NCI-H1092 (cell line): ENCODE measurements at places on chromosomes 6 and 20.

GRCh38 chr6:87682310-87682709 is 19.7 kb downstream of the AKIRIN2 start:
- DNase-seq = no peak

- no peak for DNase-seq
These were observed 255.8 kb upstream of the RAB32 start for GRCh38 chr6:146287691-146288369.

DNA sequence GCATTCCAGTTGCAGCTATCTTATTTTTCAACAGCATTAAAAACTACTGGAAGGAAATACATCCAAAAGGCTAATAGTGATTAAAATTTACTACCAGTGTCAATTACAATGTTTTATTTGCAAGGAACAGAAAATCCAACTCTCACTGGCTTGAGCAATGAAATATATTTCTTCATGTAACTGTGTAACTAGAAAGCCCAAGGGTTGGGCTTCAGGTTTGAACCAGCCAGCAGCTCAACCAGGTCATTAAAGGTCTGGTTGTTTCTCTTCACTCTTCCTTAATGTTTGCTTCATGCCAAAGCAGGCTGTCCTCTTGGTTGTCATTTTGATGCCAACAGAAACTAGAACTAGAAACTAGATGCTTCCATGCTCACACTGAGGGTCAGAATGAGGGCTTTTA is 437.7 kb downstream of the PLCB1 start:
- no peak for DNase-seq

DNA sequence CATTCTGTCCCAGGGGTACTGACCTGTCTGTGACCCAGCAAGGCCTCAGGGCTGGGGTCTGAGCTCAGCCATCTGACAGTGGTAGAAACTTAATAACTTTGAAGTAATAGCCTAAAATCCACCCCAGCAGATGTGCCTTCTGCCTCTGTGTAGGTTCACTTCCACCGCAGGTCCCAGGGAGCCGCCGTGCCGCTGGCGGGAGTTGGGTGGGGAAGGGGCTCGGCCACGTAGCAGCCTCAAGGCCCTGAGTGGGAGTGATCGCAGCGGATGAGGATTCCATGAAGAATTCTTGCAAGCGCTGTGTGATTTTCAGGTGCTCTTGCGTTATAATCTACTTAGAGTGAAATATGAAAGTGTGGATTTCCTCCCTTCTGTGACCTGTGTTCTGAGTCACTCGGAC is 163.7 kb downstream of the DTNBP1 start:
- DNase-seq = no peak

DNA sequence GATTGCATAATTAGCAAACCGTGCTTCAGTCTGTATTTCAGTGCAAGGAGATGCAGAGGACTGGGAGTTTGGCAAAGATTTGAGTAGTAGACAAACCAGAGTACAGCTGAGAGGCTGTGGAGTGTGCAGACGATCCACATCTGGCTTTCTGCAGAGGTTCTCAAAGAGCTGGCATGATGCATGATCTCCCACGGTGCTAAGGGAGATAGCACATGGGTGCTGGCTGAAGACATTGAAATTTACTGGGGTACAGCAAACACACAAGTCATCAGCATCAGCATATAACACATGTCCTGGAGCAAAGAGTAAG is 79.0 kb upstream of the FAM184A start:
- DNase-seq = no peak

DNA sequence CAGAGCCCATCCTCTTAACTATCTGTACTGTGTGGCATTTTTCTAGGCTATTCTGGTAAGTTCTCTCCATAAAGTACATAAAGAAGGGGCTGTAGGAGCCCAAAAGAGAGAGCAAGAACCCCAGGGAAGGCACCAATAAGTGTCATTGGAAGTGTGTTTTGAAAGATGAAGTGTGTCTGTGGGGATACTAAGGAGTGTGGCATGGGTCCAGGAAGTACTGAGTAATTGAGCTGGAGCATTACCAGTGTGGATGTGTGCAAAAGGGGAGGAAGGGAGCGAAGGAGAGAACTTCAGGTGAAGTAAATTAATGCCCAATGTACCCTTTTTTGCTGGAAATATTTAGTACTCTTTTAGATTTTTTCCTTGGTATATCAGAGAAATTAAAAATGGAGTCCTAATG is 63.9 kb downstream of the KCNS1 start:
- no peak for DNase-seq

DNA sequence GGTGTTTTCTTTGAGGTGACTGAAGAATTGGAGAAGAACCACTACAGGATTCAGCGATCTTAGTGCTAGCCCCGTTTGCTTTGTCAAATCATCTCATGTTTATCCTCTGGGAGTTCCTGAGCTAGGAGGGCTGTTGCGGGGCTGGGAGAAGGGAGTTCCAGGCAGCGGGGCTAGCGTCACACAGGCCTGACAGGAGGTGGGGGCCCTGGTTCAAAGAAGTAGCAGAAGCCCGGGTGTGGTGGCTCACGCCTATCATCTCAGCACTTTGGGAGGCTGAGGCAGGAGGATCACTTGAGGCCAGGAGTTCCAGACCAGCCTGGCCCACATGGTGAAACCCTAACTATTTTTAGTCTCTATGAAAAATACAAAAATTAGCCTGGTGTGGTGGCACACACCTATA is 33.2 kb upstream of the SULF2 start:
- no peak for DNase-seq

DNA sequence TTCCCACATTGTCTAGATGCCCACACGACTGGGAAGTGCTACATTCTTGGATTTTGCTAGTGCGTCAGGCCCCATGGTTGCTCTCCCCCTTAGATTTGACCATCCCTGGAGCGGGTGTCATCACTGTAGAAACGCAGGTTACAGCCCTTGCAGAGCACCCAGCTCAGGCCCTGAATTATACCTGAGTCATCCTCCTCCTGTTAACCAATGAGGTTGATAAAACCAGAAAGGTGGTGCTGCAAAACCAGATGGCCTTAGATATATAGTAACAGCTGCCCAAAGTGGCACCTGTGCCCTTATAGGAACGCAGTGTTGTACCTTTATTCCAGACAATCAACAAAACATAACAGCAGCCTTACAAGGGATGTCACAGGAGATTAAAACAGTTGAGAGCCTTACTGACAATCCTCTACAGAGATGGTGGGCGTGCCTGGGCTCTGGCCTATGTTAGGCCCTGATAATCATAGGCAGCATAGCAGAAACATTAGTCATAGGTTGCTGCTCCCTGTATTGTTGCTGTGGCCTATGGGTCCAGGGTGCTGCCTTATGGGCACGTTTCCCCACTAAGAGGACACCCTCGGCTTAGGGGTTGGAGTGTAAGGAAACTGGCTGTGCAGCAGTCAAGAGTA is 33.6 kb upstream of the HSF2 start:
- DNase-seq = no peak

DNA sequence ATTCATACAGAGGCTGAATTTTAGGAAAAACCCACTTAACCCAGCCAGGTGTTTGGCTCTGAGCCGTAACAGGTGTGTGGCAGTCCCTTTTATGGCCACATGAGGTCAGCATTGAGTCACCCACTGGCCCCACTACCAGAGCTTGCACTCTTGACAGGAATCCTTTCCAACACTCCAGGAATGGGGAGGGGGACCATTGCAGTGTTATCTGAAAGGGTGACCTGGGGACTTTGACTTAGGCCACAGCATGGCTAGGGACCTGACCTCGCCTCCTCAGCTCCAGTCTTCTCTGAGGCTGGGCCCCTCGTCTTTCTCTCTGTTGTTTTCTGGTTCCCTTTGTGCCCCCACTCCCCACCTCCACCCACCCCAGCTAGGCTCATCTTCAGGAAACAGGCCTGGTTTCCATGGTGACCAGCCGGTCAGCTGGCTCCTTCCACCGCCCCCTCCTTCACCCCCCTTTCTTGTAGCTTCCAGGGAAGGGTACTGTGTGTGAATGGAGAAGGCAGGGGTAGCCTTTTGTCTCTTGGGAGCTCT is 2.1 kb upstream of the TMEM151B start:
- DNase-seq = peak; percentile 40

DNA sequence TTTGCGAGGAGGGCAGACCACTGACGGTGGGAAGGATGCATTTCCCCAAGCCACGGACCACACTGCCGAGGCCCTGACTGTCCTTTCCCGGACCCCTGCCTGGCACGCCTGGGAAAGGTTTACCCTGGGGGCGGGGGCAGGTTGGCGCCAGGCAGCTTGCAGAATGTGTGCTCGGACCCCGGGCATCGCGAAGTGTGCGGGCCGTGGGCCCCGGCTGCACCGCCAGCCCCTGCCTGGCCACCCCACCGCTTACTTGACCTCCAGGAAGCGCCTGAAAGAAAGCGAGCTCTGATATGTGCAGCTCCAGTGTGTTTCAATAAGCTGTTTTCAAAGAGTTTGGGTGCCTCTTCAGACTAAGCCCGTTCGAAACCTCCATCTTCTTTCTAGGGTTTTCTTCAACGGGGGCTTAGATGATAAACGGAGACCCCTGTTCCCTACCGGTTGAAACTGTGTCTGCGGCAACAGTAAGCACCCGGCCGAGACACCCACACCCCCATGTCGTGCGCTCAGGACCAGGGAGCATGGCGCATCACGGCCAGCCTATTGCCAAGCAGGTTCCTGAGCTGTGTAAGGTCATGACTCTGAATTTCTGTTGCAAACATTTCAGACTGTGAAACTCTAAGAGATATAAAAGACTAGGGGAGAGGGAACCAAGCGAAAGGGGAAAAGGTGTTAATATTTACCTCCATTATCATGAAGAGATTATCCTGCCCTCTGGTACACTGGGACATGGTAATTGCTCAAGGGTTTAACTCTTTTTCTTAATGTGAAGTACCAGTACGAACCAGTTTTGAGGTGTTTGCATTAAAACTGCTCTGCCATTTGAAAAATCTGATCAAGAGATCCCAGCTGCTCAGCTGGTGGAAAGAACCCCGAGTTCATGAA is 231.2 kb upstream of the FOXQ1 start:
- no peak for DNase-seq

GRCh38 chr6:56739836-56740815 is 97.4 kb upstream of the DST start:
- DNase-seq = no peak

DNA sequence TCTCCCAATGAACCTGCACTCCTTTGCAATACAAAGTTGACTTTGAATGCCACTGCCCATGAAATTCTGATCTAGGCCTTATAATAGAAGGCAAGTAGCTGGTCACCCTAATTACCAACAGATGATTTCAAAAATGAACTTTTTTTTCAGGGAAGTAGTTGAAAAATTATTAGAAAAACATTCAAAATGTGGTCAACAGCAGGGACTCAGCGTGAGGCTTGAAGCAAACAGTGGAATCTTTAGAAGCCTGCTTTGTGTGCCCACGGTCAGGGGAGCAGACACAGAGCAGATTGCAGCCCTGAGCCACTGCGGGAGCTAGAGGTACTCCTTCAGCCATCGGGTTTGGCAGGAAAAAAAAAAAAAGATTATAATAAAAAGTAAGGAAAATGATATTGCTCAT is 87.1 kb upstream of the HEY2 start:
- DNase-seq = no peak
